Stimulated activated CD4-positive, alpha-beta T cell treated with anti-CD3 and anti-CD28 coated beads, Interleukin-4, amount 100 ng/mL, for 1 hour (primary cell): ENCODE measurements at places on chromosomes 2 and 18.

GRCh38 chr2:218832081-218832480 lies 478 bp upstream of the PRKAG3 start:
- no peak for DNase-seq

DNA sequence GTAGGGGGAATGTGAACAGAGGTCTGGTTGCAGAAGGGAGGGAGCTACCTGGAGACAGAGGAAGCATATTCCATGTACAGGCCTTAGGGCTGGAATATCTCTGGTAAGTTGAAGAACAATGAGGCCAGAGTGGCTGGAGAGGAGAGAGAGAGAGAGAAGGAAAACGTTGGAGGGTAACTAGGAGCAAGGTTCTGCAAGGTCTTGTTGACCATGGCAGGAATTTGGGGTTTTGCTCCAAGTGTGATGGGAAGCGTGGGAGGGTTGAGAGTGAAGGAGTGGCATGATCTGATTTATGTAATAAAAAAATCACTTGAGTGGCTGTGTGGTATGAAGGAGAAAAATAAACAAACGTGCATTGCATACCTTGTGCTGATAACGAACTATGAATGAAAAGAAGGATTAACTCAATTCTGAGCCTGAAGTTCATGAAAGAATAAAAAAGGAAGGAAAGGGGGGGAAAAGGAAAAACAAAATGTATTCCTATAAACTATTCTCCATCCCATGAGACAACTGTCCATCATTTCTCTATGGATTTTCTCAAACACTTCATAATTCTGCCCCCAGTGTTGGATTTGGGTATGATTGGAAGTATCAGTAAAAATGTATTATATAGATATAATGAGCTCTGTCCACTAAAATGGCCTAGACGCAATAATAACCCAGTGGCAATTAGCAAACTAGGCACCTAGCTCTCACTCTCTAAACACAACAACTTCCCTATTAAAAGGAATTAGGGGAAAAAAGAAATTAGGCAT lies 59.7 kb upstream of the PMAIP1 start:
- no peak for DNase-seq

GRCh38 chr2:54863660-54864059 lies 140.2 kb downstream of the EML6 start:
- no peak for DNase-seq

- DNase-seq: no peak
These were observed 288.2 kb upstream of the CHST9 start for GRCh38 chr18:27473318-27473717.

GRCh38 chr18:5770176-5770575 lies 125.1 kb downstream of the TMEM200C start:
- no peak for DNase-seq

GRCh38 chr18:53935803-53936202 lies 288.7 kb downstream of the MBD2 start:
- no peak for DNase-seq

GRCh38 chr2:107529146-107529545 lies 297.5 kb upstream of the RGPD4 start:
- DNase-seq: no peak

GRCh38 chr18:62809900-62810299 lies 94.6 kb downstream of the PHLPP1 start:
- no peak for DNase-seq

GRCh38 chr2:139526781-139527180 lies 746.6 kb upstream of the NXPH2 start:
- DNase-seq: no peak
